Pancreas (tissue), 10 donors: ENCODE measurements at places on chromosomes 5 and 9. TPM values are rescaled to one million over a fixed set of nuclear protein-coding genes. Genes with fewer than 3 reads are reported as not detected.

DNA sequence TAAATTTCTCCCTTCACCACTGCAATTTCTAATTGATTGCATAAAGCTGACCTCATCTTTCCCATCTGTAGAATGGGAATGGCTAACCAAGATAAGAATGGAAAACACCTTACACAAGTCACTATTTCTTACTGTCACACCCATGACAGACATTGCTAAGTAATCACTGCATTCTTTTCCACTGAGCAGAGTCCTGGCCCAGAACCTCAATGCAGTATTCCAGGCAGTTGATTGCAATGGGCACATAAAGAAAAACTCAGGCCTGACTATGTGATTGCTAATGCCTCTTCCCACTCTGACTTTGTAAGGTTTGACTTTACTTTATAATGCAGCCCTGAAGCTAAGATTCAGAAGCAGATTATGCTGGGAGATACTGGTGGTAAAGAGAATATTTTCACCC lies 29.3 kb downstream of the TRIM32 start:
- no peak for DNase-seq

DNA sequence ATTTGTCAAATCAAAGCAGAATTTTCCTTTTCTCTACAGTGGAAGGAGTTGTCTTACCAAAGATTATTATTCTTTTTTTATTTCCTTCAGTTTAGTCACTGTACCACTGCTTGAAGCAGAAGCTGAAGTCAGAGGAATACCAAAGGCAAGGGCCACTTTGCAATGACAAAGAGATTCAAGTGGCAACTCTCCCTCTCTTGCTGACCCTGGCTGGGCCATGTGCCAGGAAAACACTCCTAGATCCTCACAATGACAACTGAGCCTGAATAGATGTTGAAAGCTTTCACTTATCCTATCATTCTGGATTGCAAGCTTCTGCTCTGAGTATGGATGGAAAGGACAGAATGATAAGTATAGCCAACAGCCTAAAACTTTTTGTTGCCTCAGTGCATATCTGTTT lies 618.3 kb downstream of the NR2F1-AS1 start:
- DNase-seq = no peak

DNA sequence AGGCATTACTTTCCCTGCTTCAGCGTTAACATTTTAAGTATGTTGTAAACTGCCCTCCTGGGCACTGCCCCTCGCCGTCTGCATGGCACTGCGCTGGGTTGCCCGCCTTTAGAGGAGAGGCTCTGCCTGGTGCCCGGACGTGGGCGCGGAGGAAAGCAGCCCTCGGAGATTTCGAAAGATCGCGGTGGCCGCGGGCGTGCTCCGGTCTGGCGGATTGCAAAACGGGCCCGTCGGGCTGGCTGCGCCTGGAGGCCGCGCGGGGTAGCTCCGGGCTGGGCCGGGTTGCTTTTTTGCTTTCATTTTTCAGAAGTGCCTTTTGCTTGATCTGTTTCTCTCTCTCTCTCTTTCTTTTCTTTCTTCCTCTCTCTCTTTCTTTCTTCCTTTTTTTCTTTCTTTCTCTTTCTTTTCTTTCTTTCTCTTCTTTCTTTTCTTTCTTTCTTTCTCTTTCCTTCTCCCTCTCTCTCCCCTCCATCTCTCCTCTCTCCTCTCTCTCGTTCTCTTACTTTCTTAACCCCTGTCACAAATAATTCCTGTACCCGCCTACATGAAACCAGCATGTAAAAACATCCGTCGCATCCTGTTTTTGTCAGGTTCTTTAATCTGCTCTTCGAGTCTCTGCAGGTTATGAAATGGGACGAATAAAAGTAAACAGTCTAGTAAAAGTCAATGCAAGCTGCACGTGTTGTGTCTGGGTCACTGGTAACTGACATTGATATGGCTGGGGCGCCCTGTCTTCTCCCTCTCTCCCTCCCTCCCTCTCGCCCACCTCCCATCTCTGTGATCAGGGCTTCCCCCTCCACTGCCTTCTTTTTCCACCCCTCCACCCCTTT lies 1.7 kb downstream of the FST start:
- DNase-seq = peak; percentile 75

DNA sequence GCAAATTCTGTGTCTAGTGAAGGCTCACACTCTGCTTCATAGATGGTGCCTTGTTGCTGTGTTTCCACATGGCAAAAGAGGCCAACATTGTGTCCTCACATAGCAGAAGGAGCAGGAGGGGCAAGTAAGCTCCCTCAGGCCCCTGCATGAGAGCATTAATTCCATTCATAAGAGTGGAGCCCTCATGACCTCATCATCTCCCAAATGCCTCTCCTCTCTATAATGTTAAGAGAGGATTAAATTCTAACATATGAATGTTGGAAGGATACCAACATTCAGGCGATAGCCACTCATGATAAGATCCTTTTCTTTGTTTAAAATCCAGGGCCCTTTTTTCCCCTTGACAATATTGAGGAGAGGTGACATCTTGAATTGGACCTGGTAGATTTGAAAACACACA lies 35.2 kb upstream of the PAM start:
- DNase-seq = no peak

CYSRT1 gene
- 0.32 TPM for total RNA-seq
